ENCODE measurements at places on chromosomes 6 and 20. TPM values are rescaled to one million over a fixed set of nuclear protein-coding genes. Genes with fewer than 3 reads are reported as not detected.

NR2E1 gene
- not detected for total RNA-seq

ESR1 gene
- total RNA-seq = 0.60 TPM

DCDC2 gene
- not detected for total RNA-seq

FHL5 gene
- total RNA-seq = not detected

CLVS2 gene
- total RNA-seq = not detected

SLC17A2 gene
- not detected for total RNA-seq

- DNase-seq = no peak
Observed at GRCh38 chr6:159801935-159802334, 1.9 kb downstream of the PNLDC1 start.

DNA sequence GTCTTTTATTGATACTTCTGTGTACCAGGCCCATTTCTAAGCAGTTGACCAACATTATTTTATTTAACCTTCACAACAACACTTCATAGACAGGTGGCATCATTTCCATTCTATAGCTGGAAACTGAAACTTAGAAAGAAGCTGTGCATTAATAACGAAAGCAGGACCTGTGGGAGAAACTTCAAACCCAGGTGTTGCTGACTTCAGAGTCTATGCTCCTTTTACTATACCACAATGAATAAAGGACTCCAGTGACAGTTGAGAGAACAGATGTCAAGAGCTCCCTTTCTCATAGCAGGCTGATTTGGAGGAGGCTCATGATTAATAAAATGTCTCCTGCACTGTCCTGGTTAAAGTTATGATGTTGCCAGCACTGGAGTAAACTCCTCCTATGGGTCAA lies 56.6 kb upstream of the POU3F2 start:
- DNase-seq = no peak

GRCh38 chr6:87772597-87773530 lies 70.8 kb upstream of the AKIRIN2 start:
- no peak for DNase-seq

DNA sequence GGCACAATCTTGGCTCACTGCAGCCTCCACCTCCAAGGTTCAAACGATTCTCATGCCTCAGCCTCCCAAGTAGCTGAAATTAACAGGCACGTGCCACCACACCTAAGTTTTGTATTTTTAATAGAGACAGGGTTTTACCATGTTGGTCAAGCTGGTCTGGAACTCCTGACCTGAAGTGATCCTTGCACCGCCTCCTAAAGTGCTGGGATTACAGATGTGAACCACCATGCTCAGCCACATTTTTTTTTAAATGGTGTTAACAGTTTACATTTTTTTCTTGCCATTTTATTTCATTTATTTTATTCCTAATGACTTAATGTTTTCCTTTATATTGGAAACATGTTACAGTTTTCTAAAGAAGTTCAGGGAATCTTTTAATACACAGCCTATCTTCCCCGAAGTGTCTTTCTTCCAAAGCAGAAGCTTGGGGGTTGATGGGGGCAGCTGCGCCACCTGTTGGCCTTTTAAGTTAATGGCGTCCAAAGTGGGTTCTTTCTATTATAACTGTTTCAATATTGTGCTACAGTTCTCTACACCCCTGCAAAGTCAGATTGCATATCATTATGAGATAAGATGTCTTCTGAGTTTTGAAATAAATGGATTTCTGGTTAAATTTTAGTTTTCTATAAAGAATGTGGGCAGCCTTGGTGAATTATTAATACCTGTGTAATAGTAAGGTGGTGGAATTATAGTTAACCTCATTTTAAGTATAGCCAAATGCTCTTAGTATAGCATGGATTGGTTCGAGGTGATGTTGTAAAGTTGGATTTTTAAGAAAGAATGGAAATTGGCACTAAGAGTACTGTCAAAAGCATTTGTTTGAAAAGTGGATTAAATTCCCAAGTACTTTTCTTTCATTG lies 42.0 kb upstream of the PLCG1 start:
- DNase-seq = peak; percentile 45

DNA sequence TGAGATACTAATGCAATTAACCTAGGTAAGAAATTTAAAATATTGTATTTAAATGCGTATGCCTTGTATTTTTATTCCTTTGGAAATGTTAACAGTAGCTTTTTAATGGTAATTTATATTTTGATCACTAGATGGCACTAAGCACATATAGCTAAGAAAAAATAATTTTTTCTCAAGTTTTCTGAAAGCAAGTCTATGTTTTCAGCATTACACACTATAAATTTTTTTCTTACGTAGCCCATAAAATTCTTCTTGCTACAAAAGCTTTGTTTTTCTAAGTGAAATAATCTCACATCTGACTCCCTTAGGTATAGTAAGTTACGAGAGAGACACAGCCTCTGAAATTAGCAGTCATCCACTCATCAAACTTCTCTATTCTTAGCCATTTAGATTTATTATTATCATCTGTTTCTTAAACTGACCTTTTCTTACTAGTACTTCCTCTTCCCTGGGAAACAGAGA lies 35.7 kb downstream of the TSPYL4 start:
- peak; percentile 20 for DNase-seq

- DNase-seq = no peak
Observed at GRCh38 chr20:17501701-17502100, 29.5 kb downstream of the BFSP1 start.

DNA sequence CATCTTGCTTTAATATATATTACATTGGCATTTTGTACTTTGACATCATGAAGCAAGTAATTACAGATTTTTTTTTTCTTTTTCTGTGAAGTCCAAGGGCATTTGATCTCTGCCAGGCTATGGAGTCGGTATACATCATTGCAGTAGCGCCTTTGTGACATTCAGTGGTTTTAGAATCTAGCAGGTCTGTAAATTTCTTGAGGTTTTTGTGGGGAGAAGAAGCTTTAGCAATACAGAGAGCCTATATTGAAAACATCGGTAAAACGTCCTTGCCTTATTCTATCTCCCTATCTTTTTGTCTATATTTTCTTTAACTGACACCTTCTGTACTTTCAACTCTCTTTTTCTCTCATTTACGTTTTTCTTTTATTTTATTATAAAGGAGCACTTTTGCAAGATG lies 47.2 kb downstream of the DUSP22 start:
- DNase-seq = peak; percentile 59

DNA sequence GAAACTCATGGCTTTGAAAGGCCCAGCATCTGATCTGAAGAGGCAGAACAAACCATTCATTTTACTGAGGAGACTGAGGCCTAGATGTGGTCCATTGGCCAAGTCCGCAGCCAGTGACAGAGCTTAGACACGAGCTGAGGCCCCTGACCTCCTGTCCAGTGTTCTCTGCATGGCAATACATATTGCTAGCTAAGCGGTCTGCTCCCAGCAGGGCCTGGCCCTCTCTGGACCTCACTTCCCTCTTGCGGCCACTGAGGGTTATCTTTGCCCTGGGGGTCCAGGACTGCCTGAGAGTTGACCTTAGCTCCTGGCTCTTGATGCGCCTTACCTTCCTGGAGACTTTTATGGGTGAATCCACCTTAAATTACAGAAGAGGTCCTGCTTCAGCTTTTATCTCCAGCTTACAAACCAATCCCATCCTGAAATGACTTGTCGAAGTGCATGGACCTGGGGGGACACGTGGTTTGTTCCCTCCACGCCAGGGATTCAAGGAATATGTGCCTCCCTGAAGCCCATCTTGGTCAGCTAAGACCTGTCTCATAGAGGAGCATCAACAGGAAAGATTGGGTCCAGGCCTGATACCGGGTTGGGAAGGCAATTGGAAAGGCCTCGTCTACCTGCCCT lies 75.6 kb downstream of the CNBD2 start:
- no peak for DNase-seq

DNA sequence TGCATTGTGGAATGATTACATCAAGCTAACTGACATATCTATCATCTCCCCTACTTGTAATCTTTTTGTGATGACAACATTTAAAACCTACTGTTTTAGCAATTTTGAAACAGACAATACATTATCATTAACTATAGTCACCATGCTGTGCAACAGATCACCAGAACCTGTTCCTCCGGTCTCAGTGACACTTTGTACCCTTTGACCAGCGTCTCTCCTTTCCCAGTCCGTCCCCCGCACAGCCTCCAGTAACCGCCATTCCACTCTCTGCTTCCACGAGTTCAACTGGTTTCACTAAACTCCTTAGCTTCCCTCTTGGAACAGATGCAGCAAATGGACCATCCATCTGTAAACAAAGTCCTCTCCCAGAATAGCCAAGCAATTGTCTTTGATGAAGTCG lies 21.8 kb downstream of the LRP11 start:
- no peak for DNase-seq

DNA sequence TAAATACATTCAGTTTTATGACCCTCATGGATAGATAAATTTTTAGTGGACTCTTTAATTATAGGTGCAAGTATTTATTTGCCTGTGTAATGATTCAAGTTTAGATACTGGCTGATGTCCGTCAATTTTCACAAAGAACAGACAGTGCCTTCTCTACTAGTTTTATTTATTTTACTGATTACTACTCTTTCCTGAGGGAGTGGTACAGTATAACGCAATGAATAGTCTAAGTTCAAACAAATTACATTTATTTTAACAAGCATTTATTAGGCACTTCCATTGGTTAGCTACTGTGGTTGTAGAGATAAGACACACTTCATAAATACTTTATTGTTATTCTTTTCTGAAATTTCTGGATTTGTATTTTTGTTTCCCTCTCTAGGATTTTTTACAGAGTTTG lies 74.3 kb downstream of the ADGRG6 start:
- no peak for DNase-seq

DNA sequence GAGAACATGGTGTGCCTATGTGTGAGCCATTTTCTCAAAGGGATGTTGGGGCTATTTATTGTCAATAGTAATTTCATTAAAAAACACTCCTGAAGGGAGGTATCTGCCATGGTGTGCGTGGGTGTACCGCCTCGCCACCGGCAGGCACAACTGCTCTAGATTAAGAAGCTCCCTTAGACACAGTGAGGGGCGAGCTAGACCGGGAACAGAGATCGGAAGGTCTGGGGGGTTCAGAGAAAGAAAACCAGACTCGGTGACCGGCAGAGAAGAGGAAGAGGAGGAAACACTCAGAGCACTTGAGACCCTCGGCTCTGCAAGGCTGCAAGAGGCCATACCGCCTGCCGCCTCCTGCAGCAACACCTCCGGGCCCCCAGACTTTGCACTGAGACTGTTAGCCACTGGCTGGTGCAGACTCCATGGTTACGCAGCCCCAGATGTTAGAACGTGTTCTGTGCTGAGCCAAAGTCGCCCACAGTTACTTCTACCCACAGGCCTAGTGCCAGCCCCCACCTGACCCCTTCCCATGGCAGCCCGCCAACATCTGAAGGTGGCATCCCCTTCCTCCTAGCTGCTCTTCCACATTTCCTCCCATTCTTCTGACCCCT lies 18.1 kb downstream of the PXDC1 start:
- no peak for DNase-seq

DNA sequence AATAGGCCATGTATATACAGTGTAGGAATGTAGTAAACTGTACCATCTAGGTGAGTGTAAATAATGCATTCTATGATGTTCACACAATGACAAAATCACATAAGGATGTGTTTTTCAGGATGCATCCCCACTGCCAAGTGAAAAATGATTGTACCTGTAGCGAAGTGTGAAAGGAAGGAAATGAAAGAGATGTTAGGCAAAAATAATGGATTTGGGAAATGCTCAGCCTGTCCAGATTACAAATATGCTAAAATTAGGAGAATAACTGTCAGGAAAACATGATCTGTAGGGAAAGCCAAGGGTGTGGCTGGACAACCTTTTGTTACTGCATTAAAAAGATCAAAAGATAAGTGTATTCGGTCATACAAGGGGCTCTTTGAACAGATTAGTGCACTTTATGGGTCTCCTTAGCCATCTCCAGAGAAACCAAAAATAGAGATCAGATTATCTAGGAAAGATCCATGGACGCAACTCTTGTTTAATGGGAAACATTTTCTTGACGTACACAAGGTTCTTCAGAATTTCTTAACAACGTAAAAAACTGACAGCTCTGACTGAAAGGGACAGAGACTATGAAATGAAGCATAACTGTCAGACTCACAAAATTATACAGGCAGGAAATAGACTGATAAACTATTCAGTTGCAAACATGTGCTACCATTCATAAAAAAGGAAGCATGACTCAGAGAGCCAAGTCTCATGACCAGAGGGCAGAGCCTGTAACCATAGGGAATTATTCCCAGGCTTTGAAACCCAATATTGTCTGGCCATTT lies 253.6 kb upstream of the RAB32 start:
- DNase-seq = no peak

DNA sequence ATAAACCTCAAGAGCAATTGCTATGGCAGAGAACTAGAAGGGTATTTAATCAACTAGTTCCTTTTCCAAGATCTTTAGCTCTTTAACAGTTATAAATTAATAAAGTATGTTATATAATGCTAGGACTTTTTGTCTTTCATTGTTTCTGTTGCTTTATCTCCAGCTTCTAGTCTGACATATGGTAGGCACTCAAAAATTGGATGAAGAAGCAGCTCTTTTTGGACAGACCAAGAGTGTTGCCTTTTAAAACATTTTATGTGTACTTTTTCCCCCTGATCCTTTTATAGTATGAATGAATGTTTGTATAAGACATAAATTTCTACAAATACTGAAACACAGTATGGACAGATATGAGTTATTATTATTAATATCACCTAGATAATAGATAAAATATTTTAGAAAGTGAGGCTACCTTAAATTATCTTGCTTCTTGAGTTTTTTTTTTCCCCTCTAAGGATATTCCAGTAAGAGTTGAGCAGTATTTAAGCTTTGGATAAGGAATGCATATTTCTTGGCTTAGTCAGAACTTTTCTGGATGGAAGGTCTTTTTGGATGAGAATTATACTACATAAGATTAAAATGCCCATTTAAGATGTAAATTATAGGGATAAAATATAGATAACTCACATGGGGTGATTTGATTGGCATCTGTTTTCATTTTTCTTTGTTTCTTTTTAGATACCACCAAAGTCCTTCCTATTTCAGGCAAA lies 16.6 kb downstream of the LAMA2 start:
- no peak for DNase-seq

DNA sequence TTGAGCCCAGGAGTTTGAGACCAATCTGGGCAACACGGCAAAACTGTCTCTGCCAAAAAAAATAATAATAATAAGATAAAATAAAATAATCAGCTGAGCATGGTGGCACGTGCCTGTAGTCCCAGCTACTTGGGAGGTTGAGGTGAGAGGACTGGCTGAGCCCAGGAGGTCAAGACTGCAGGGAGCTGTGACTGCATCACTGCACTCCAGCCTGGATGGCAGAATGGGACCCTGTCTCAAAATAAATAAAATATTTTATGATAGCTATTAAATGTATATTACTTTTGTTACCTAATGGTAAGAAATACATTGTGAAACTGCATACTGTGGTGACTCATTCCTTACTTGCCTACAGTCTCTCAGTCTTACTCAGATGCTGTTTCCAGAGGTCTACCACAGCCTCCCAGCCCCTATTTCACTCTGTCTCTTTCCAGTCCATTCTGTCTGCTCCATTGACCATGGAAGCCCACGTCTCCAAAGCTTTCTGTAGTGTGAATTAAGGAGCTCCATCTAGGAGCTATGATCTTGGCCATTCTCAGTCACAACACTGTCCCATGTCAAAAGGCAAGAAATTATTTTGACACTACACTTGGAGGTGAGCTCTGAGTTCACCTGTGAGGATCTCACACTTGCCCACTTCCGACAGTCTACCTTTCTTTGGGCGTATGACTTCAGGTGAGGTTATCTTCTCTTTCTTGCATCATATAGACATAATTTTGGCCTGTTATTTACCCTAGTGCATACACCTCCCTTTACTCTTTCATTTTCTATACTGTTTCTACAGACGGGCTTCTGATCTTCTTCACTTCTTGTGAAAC lies 22.4 kb upstream of the SNX9 start:
- DNase-seq = no peak

GRCh38 chr20:50191544-50192363 lies 1.1 kb downstream of the CEBPB start:
- peak; percentile 61 for DNase-seq

- DNase-seq = no peak
Observed at GRCh38 chr6:15906420-15907016, 222.4 kb upstream of the MYLIP start.

- DNase-seq = no peak
Observed at GRCh38 chr6:16623731-16624130, 137.5 kb downstream of the ATXN1 start.
